ENCODE measurements at places on chromosomes 1 and 21. TPM values are rescaled to one million over a fixed set of nuclear protein-coding genes. Genes with fewer than 3 reads are reported as not detected.

The ITLN1 gene
- not detected for total RNA-seq

The TRIM33 gene
- 21.4 TPM for total RNA-seq

The NBPF1 gene
- total RNA-seq, result 69.4 TPM

The CSMD2 gene
- 0.52 TPM for total RNA-seq

The RRP1 gene
- 10.4 TPM for total RNA-seq
